ENCODE measurements at places on chromosomes 16 and 17. TPM values are rescaled to one million over a fixed set of nuclear protein-coding genes. Genes with fewer than 3 reads are reported as not detected.

Gene FBXO39
- 0.73 TPM for total RNA-seq

Gene HS3ST3A1
- 1.7 TPM for total RNA-seq

Gene MFSD6L
- total RNA-seq = 0.10 TPM

Gene SPAG5
- 9.6 TPM for total RNA-seq

Gene LGALS9B
- 0.52 TPM for total RNA-seq

Gene HSF4
- 2.7 TPM for total RNA-seq

Gene HYDIN
- total RNA-seq = 0.21 TPM
